Stimulated activated naive CD4-positive, alpha-beta T cell (primary cell): ENCODE measurements at places on chromosomes 2 and 18.

GRCh38 chr2:14619441-14619840, 13.1 kb upstream of the LRATD1 start:
- no peak for DNase-seq

DNA sequence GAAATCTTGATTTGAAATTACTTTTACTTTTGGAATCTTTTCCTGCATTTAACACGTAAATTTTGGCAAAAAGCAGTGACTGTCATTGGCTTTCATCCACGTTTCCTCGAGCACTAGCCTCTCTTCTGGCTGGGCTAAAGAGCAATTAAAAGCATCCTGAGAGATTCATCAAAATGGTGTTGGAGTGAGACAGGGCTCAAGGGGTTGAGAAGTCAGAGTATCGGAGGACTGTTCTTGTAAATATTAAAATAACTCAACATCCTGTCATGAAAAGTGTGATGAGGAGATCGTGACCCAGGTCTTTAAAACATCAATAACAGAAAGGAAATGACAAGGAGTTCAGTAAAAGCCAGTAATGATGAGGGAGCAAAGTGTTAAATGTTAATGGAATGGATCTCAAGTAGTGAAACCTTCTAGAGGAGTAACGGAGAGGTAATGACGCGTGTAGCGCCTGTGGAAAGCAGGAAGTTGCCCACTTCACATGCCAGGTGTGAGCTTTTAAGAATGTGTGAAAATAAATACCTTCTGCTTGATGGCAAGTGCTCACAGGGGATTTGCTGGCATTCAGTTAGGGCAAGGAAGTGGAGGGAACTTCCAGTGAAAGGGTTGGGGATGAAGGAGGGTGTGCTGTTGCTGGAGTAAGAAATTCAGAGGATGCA, 754.4 kb downstream of the ADCYAP1 start:
- no peak for DNase-seq

DNA sequence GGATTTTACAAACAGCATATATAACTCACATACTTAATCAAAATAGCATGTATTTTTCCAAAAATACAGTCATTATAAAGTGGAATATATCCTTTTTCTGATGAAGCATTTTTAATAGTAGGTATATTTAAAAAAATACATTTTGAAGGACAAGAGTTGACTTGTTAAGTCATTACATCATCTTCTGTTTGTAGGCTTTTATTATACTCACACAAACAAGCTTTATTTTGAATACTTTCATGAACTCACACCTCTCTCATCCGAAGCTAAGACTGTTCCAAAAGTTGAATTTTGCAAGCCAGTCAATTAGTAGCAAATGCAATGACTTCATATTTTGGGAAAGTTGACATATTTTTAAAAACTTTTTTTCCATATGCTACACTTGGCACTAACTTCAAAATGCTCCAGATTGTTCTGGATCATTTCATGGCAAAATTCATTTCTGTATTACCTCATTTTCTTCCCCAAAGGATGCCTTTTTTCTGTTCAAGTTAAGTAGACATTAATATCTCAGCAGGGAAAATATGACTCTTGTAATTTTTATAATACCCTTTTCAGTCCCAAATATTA, 68.5 kb upstream of the WDR75 start:
- no peak for DNase-seq

DNA sequence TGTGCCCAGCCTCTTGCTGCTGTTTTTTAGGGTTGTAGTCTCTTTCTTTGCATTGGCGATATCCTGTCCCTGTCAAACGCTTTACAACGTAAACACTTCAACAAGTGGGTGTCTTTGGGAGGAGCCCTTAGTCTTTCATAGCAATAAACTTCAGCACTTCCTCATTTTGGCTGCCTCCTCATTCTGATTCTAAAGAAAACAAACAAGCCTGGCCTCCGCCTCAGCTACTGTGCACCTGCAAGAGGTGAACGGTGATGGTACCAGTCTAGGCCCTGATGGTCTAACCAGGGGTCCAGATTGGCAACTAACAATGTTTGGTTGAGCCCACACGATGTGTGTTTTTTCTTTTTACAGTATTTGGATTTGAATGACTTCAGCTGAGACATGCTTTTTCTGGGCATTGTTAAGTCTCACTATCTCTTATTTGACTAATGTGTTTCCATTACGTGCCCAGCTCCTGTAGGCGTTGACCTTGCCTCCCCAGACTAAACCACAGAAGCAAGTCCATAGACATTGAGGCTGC, 53.2 kb upstream of the CUL3 start:
- no peak for DNase-seq
